ENCODE measurements at places on chromosomes 5 and 9. TPM values are rescaled to one million over a fixed set of nuclear protein-coding genes. Genes with fewer than 3 reads are reported as not detected.

- DNase-seq, result no peak
Measured at GRCh38 chr9:117882171-117882570, 178.0 kb downstream of the TLR4 start.

GRCh38 chr5:31889001-31889561, 250.2 kb downstream of the PDZD2 start:
- no peak for DNase-seq

GRCh38 chr9:72355153-72355552, 9.9 kb downstream of the ZFAND5 start:
- DNase-seq, result no peak

FOXD4L4 gene
- 0.13 TPM for total RNA-seq

DNA sequence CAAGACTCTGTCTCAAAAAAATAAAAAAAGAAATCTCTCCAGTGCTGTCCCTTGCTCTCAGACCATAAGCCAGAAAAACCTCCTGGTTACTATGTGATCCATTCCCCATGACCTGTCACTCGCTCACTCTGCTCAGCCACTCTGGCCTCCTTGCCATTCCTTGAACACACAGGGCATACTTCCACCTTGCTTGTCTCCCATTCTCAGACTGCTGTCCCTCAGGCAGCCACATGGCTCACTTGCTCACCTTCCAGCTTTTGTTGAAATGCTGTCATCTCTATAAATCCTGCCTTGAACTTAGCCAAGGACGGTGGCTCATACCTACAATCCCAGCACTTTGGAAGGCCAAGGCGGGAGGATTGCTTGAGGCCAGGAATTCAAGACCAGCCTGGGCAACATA, 82.9 kb downstream of the UGCG start:
- no peak for DNase-seq

DNA sequence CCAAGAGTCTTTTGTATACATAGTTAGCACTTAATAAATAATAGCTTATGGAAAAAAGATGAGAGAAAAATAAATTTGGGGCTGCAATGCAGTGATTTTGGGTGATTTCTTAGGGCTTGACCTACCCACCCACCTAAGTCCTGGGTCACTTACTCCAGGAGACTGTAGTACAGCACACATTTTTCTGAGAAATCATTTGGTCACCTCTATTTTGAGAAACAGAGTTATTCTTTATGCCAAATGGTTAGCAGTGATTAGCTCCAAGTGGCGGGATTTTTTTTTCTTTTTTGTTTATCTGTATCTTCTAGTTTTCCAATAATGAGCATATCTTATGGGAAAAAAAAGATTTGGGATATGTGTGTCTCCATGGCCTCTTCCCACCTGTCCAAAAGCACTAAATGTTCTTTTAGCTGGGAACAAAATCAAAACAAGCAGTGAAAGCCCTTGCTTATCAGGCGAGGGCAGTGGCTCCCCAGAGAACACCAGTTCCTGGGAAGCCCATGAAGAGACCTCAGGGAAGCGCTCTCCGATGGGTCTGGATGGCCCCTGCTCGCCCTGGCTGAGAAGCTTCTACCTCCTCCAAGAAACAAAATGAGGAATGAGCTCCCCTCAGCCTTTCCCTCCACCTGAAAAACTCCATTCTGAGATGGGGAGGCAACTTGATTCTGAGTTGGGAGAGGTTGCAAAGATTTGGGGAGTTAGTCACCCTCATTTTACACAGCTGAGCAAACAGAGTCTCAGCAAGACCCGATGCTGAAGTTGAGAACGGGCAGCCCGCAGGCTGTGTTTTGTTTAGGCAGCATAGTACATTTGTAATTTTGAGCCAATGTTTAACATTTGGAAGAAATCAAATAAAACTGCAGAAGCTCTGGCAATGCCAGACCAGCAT, 69.9 kb downstream of the CYFIP2 start:
- no peak for DNase-seq

IL13 gene
- not detected for total RNA-seq

- DNase-seq, result peak; percentile 97
Measured at GRCh38 chr5:178626484-178627258, at the start of gene CLK4. Gene CLK4 (minus strand): TSS chr5:178627050. CDS start chr5:178623416, 3,634 bp downstream.

- peak; percentile 44 for DNase-seq
Measured at GRCh38 chr5:55159763-55160492, at the start of gene GPX8. Gene GPX8 (plus strand): TSS chr5:55160171. CDS start chr5:55160193, 22 bp downstream.

P4HA2 gene
- total RNA-seq, result 9.9 TPM

GRCh38 chr9:82254646-82255367, 266.2 kb downstream of the SPATA31D1 start:
- no peak for DNase-seq

FEM1C gene
- 16.8 TPM for total RNA-seq

SPATA31A3 gene
- total RNA-seq, result not detected

TNC gene
- total RNA-seq, result 10.1 TPM

FAXDC2 gene
- 9.3 TPM for total RNA-seq

- peak; percentile 33 for DNase-seq
Measured at GRCh38 chr5:64074533-64074932, 91.1 kb upstream of the RNF180 start.

F2RL1 gene
- 141 TPM for total RNA-seq

DNA sequence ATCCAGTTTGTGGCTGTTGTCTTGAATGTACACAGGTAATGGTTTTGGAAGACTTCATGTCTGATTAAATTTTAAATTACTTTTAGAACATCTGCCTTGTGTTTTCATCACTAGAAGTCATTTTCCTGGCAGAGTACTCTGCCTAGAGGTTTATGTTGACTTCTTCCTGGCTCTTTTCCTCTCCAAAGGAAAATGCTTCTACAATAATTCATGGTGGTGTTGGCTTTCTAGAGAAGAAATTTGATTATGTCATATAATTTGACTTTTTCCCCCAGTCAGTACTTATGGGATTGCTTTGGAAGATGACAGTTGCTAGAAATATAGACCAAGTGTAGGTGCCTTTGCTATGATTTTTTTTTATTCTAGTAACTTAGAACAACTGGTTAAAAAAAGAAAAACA, 46.8 kb downstream of the F2RL2 start:
- no peak for DNase-seq

DNA sequence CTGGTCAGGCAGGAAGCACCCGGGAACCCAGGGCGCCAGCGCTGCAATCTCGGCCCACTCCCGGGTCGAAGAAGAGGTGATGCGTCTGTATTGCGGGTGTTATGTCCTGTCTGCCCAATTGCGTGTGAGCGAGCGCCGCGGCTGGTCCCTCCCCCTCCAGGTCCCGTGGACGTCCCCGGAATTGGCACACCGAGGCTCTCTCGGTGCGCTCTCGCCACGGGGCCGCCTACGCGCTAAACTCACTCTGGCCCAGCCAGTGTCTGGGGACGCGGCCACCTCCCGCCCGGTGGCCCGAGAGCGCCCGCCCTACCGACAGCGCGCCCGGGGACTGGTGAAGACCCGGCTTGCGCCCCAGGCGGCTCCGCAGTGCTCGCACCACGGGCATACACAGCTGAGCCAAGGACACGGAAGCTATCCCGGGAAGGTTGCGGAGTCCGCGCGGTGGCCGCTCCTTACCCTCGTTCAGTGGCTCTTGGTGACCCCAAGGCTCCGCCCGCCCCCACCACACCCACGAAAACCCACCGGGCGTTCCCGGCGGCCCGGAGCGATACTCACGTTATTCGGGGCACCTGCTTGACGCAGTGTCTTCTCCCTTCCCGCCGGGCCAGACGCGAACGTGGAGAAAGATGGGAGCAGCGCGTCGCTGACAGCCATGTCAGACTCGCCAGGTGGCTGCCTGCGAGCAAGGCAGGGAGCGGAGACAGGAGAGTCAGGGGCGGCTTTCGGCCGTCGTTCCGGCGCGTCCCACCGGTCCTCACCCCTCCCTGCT, 1.0 kb downstream of the KLF4 start:
- DNase-seq, result peak; percentile 43

REEP5 gene
- total RNA-seq, result 62.7 TPM

DNA sequence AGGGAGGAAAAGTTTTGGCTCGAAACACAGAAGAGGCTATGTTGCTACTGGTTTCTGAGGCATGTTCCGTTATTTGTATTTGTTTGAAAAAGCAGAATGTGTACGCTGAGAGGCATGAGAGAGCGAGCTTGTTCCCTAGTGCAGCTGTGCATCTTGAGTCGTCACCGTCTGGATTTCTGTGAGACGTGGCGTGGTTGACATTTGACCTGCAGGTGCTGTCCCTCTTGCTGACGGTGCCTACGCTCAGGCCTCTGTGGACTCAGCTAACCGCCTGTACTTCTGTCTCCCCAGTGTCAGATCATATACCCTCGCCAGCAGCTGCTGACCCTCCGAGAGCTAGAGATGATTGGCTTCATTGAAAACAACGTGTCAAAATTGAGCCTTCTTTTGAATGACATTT, 21.5 kb downstream of the TRIP13 start:
- DNase-seq, result no peak

GRCh38 chr5:149400304-149400703, 21.2 kb upstream of the IL17B start:
- no peak for DNase-seq

DNA sequence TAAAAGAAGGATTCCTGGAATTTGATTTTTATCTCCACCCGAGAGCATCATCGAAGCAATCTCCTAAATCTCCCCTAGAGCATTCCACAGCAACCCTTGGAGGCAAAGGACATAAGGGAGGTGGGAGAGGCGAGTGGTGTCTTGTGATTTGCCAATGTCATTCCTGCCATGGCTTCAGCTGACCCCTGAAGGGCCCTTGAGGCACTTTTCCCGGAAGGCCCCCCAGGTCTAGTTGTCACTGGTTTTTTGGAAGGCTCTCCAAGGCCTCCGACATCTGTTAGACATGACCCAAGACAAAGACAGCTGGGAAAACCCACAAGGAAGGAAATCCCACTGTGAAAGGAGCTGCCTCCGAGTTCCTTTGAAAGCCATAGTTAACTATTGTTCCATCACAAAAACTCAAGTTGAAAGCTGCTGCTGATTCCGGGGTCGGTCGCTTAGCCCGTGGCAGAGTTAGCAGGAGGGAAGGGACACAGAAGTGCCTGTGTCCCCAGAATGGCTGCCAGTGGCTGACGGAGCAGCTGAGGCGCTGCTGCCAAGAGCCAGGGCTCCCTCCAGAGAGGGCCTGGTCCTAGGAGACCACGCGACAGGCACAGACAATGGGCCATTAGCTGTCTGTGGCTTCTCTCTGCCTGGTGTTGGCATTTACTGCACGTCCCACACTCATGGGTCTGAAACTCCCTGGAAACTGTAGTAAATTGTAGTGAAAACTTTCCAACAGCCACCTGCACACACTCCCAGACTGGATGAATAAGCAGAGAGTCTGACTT, 24.4 kb upstream of the TRIO start:
- DNase-seq, result peak; percentile 9

DNA sequence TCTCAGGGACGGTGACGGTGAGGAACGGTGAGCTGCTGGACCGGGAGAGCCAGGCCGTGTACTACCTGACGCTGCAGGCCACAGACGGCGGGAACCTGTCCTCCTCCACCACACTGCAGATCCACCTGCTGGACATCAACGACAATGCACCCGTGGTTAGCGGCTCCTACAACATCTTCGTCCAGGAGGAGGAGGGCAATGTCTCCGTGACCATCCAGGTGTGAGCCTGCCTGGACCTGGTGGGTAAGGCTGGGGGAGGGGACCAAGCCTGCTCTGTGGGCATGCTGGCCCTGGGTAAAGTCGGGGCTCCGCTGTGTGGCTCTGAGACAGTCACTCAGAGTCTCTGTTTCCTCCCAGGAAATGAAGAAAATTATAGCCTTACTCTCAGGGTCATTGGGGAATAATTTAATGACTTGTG, 29.3 kb downstream of the CDHR2 start:
- DNase-seq, result peak; percentile 62

DNA sequence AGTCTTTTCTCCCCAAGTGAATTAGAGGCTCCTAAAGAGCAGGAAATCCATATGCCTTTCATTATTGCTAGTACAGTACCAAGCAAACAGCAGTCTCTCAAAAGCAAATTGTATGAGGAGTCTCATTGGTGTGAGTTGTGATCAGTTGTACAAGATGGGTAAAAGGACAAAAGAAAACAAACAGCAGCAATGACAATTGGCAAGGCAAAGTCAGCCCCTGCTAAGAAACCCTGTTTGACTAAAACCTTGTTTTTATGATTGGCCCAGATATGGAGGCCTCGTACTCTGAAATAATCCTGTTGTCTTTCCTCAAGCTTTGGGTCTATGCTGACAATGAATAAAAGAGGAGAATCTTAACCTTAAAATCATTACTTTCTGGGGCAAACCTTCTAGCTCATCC, 69.8 kb downstream of the FOXD1 start:
- no peak for DNase-seq

- DNase-seq, result no peak
Measured at GRCh38 chr5:30838936-30839496, 354.5 kb upstream of the CDH6 start.

LOX gene
- total RNA-seq, result 0.23 TPM

- DNase-seq, result no peak
Measured at GRCh38 chr9:5052838-5053237, 67.8 kb downstream of the JAK2 start.

PCDHA1 gene
- 0.13 TPM for total RNA-seq

- no peak for DNase-seq
Measured at GRCh38 chr9:8643896-8644295, 844.3 kb upstream of the DMAC1 start.

OTP gene
- total RNA-seq, result not detected

DNA sequence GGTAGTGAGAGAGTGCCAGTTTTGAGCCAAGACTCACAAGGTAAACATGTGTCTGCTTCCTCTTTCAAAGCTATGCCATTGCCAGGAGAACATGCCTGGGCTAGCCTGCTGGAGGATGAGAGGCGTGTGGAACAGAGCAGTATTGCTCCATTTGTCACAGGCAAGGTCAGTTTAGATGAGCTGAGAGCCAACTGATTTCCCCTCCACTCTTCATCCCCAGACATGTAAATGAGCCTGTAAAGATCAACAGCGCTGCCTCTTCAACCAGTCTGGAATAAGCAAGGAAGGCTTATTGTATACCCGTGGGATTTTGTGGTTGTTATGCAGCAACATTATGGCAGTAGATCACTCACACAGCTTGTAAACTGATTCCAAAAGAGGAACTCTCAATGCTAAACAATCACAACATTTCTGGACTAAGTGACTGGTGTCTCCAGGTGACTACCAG, 8.2 kb upstream of the GDNF start:
- no peak for DNase-seq

GRCh38 chr5:118531276-118531675, 457.1 kb downstream of the DTWD2 start:
- DNase-seq, result no peak

DNA sequence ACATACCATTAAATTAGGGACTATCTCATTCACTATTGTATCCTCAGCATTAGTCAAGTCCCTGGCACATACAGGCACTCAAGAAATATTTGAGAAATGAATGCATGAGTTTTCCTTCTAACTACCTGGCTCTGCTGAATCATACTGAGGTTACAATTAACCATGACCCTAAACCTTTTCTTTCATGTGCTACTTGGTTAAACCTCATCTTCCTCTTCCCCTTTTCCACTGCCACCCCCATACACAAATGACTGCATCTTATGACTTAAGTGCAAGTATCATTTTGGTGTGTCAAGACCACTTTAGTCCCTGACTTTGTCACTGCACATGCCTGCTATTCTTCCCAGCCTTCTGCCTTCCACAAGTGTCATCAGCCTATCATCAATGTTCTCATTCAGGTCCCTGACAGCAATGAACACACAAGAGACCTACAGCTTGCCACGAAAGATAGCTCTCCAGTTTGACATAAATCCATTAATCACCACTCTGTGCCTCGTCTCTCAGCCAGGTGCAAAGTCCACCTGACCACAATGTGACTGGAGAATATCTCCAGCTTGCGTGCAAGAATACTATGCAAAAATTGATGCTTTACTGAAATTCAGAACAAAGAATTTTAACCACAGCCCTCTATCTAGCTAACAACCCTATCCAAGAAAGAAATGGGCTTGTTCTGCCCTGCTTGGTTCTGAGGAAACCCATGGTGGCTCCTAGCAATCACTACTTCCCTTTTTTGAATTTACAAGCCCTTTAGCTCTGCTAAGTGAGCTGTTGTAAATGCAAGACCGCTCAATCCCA, 74.5 kb downstream of the MAPKAP1 start:
- DNase-seq, result no peak

ECM2 gene
- not detected for total RNA-seq
